PC-9 (cell line): ENCODE measurements at places on chromosomes 13 and 19.

DNA sequence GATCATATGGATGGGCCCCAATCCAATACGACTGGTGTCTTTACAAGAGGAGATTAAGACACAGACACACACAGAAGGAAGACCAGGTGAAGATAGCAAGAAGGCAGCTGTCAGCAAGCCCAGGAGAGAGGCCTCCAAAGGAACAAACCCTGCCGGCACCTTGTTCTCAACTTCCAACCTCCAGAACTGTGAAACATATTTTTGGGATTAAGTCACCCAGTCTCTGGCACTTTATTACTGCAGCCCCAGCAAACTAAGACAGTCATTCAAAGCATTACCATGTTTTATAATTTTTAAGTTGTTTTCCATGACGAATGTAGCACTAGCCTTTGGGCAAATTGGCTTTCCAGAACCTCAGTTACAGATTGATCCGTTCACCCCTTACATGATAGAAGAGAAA, 11.3 kb downstream of the STARD13 start:
- DNase-seq = no peak

DNA sequence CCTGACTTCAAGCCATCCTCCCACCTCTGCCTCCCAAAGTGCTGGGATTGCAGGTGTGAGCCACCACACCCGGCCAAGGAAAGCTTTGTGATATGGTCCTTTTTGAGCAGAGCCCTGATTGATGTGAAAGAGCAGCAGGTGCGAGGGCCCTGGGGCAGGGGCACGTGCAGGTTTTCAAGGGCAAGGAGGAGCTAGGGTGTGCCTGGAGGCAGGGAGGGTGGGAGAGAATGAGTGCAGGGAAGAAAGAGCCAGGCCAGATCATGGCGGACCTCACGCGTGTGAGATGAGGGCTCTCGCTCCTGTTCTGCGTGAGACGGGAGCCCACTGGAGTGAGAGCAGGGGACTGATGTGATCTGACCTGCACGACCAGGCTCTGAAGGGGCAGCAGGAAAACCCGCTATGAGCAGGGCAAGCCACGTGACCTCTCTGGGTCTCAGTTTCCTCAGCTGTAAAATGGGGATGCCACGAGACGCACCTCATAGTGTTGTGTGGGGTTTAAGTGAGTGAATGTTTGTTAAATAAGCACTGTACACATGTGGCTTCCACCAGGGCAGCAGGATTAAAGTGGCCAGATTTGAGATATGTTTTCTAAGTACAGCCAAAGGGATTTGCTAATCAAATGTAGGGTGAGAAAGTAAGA, 25.8 kb downstream of the FAAP24 start:
- no peak for DNase-seq

DNA sequence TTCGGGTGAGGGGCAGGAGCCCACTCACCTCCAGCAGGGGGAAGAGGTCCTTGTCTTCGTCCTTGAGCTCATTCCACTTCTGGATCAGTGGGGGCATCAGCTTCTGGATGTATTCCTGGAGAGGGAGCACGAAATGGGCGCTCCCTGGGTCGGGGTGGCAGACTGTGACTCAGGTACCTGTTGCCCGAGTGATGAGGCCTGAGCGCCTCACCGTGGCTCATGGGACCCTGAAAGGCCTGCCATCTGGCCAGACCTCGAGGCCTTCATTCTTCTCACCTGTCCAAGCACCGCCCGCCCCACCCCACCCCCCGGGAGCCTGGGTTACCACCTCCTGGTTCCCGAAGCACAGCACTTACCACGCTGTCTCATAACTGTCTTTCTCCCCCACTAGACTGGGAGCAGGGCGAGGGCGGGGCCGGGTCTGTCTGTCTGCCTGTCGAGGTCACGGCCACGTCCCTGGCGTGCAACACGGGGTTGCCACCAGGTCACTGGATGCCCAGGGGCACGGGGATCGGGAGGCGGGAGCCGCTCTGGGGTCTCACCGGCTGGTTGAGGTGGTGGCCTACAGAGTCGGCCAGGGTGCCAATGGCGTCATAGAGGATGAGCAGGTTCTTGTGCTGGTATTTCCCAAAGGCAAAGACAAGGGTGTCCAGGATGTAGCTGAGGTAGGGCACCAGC, 9.4 kb upstream of the FBXW9 start:
- DNase-seq = no peak

- DNase-seq = no peak
Observed at GRCh38 chr13:50387051-50387581, 371.9 kb downstream of the KCNRG start.

DNA sequence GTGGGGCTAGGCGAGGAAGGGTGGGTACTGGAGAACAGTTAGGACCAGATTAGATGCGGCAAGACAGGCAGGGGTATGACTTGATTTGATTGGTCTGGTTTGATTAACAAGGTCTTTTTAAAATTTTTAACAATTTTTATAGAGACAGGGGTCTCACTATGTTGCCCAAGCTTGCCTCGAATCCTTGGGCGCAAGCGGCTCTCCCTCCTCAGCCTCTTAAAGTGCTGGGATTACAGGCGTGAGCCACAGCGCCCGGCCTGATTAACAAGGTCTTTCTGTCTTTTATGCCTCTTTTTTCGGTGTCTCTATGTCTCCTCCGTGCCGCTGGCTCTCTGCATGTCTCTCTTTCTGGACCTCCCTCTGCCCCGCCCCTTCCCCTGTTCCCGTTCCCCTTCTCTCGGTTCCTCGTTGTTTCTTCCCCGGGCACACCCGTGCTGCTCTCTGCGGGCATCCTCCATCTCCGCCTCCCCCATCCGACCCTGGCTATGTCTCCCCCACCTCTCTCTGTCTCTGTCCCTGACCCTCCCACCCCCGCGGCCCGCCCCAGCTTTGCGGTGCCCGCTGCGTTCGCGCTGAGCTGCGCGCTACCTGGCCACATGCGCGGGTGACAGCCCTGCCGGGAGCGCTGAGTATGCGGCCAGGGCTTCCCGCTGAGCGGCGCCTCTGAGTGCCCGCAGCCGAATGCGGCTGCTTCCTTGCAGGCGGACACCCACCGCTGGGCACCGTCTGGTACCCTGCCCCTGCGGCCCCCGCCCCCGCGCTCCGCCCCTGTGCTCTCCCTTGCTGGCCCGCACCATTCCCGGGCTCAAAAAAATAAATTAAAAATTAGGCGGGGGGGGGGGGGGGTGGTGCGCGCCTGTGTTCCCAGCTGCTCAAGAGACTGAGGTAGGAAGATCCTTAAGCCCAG, 8.1 kb upstream of the SDHAF1 start:
- no peak for DNase-seq

DNA sequence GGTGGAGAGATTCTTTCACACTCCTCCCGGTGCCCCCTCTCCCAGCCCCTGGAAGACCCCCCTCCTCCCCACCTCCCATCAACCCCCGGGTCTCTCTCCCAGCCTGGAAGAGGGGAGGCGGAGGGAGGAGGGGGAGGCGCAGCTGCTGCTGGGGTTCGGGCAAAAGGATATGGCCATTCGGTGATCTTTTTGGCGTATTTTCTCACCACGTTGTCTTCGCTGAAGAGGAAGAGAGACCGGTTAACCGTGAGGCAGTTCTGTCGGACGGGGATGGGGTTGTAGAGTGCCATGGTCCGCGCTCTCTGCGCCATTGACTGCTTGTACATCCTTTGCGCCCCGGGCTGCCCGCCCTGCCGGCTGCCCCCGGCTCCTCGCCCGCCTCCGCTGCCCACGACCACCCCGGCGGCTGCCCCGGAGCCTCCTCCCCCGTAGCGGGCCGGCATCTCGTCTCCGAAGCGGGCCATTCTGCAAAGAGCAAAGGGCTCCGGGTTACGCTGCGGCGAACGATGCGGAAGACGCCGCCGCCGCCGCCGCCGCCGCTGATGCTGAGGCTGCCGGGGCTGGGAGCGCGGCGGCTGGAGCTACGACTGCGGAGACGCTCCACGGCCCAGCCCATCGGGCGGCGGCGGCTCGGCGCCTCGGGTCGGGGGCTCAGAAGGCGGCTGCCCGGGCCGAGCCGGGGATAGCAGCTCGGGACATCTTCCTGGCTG, 363 bp downstream of the CACNA1A start:
- DNase-seq = no peak

DNA sequence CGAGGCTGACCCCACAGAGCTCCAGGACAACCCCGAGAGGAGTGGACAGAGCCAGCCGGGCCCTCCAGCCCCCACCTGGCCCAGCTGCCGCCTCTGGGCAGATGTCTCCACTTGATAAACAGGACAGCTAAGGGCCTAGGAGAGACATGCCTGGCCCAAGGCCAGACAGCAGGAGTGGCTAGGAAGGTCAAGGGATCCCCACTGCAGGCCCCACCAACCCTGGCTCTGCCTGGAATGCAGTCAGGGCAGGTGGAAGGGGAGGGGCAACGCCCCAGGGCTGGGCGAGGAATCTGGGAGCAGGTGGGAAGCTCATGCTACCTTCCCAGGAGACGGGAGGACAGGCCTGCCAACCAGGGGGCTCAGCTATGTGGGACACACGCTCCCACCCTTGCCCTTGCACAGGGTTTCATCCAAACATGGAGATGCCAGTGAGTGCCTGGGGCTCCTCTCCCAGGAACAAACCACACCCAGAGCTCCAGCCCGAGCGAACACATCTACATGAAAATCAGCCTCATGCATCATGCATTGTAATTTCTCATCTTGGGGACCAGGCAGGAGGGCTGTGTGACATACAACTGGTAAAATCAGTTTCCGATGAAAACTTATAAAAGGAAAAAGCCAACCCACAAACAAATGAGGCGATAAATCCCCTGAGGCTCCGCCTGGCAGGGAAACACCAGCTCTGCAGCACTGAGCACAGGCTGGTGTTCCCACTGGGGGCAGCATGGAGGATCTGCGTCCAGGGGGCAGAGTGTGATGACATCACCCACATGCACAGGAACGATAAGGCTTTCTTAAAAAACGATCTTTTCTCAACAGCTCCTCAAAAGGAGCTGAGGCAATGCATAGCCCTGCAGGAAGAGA, 25.0 kb downstream of the SH3GL1 start:
- DNase-seq = peak; percentile 92

DNA sequence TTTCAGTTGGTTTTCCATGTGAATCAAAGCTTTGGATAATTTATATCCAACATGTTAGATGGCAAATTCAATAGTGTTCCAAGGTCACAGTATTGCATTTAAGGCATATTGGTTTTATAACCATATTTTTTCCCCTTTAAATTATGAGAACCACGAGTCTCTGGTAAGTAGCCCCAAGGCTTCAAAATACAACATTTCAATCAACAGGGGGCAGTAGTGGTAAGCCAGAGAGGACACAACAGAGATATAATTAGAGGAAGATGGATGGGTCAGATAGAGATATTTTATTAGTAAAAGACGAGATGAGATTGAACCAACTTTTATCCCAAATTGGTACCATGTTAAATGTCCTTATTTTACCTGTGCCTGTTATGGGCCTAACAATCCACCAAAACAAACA, 53.1 kb downstream of the KL start:
- DNase-seq = no peak

- DNase-seq = no peak
Observed at GRCh38 chr13:96850538-96851145, 143.6 kb downstream of the OXGR1 start.
